ENCODE measurements at places on chromosomes 6 and 20.

DNA sequence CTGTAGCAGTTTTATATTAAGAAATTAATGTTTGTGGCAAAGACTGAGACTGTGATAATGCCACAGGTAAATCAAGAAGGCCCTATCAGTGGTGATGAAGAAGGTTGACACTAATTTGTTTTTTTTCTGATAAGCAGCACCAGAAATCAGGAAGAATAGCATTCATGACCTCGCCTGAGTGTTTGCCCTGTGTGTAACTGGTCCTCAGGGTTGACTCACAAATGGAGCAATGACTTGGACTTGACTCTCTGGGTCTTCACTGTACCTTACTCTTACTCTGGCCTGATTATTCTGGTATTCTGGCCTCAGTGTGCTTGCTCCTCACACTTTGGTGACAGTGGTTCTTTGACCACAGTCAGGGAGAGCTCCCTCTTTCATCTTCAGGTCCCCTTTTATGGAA is 243.9 kb downstream of the HAO1 start:
- DNase-seq, result no peak

DNA sequence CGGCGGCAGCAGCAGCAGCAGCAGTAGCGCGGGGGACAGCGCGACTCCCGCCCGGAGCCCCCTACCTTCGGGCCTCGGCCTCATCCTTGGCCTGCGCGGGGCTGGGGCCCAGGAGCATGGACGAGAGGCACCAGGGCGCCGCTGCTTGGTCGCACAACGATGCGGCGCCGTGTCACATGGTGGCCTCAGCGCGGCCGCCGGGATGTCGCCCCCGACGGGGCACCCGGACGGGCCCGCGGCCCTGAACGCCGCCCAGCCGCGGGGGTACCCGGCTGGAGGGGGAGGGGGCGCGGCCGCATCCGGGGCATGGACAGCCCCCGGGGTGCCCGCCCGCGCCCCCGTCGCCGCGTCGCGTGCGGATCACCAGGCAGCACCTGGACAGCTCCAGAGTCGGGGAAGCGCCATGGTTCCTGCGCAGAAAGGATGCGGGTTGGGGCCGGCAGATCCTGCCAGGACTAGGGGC is 57.1 kb downstream of the CDH22 start:
- no peak for DNase-seq

DNA sequence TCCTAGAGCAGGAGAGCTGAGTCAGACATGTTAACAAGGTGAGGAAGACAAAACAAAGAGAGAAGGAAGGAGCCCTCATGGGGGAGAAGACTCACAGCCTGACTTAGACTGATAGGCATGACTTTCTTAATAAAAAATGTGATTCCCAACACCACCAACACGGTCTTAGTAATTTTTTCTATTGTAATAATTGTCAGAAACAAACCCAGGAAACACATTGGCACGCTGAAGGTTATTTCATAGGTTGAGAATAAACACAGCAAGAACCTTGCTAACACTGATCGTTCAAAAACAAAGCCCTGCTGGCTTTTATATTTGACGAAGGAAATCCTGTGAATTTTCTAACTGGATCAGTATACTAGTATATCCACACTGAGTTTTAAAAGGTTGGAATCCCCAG is 286.8 kb downstream of the HACE1 start:
- DNase-seq, result no peak

GRCh38 chr20:31922588-31922987 is 29.3 kb downstream of the PDRG1 start:
- DNase-seq, result no peak

GRCh38 chr6:134814076-134814695 is 135.7 kb downstream of the ALDH8A1 start:
- peak; percentile 65 for DNase-seq

DNA sequence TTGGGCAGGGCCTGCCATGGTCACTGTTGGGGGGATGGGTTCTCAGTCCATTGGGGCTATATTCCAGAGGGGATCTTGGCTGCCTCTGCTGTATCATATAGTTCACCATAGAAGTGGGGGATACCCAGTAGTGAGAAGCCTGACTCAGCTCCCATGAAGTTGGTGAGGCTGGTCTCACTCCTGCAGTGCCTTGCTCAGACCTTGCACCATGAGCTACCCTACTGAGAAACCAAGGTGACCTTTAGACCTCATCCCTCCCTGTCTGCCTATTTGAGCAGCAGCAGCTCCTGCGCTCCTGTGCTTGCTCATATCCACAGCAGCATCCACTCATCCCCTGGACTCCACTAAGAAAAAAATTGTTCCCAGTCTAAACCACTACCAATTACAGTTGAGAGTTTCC is 56.0 kb upstream of the HEY2 start:
- no peak for DNase-seq

GRCh38 chr6:43282636-43283513 is 15.2 kb upstream of the SLC22A7 start:
- DNase-seq, result no peak

GRCh38 chr6:168177103-168177891 is 98.3 kb upstream of the FRMD1 start:
- DNase-seq, result no peak
